GDM1 (cell line): ENCODE measurements at places on chromosomes 4 and X.

GRCh38 chrX:34300871-34301270, 168.8 kb upstream of the FAM47A start:
- DNase-seq = no peak

DNA sequence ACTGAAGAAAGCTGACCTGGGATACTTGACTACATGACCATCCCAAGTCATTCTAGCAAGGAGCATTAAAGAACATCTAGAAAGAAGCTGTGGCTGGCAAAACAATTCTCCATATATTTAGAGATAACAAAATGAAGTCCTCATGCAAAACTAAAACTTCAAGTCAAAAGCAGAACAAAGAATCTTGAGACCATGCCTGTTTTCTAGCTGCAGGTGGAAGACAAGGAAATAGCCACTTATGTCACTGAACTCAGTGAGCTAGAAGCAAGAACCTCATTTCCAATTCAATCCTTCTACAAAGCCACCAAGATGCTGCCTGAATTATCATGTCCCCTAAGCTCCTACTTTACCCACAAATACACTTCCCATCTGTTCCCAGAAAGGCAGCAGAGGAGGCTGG, 13.8 kb downstream of the USP46 start:
- no peak for DNase-seq

DNA sequence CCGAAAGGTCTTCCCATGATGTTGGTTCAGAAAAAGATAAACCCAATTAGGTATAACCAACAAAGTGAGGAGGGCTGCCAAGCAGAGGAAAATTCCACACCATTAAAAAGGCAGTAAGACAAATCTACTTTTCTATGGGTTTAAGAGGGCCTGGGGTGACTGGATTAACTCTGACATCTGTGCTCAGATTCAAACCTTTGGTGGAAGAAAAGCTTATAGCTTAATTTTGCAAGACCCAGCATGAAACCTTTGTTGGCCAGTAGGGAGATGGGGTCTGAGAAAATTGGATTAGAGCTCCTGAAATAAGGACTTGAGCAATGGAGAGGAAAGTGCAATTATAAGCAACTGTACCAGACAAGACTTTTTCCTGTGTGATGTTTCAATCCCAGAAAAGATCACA, 104.2 kb downstream of the KDR start:
- DNase-seq = no peak

DNA sequence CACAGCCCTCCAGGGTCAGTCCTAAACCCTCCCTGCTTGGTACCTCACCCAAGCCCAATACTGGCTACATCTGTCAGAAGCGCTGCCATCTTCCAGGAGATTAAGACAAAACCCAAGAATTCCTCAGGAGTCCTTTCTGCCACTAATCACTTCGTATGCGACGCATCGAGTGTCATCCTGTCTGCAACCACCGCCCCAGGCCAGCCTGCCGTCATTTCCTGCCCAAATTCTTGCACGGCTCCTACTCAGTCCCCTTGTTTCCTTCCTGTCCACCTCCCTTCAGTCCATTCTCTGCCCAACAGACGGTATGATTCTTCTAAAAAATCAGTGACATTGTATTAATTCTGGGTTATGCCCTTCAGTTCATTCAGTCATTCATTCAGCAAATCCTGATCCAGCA, 113.6 kb downstream of the NFKB1 start:
- DNase-seq = no peak

DNA sequence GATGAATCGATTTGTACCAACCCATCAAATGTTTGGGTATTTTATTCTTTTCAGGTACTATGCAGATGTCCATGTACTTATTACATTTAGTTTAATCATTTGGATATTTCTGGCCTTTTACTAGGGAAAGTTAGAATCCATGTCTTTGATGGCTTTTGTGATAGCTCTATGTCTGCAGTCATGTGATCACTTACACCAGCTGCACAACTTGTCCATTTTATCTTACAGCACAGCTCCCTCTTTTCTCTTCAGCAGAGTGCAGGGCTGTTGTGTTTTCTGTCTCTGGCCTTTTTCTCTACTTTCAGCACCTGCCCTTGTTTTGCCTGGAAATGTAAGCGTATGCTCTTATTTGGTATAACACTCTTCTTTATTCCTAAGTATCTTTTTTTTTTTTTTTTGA, 30.6 kb downstream of the WWC2 start:
- DNase-seq = no peak

- DNase-seq = no peak
Observed at GRCh38 chr4:8470451-8471024, 30.0 kb downstream of the TRMT44 start.

DNA sequence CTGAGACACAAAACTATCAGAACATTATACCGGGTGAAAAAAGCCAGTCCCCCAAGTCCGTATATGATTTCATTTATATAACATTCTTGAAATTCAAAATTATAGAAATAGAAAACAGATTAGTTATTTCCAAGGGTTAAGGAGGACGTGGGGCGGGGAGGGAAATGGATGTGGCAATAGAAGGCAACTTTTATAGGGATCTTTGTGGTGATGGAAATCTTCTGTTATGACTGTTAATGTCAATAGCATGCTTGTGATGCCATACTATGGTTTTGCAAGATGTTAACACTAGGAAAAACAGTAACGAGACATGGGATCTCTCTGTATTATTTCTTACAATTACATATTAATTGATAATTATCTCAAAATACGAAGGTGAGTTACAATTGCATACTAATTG, 96.4 kb downstream of the LNX1 start:
- DNase-seq = no peak

DNA sequence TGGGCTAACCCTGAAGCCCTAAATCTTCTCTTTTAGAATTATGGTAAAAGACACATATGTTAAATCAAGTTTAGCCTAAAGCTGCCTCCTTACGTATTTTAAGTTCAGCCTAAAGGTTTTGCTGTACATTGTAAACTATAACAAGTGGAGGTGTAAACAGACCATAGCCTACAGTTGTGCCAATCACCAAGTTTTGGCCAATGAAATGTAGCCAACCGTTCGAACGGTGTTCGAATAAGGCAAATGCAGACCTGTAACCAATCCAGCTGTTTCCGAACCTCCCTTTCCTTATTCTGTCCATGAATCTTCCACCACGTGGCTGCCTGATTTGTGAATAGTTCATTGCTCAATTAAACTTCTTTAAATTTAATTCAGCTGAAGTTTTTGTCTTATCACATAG, 52.1 kb upstream of the TBC1D9 start:
- no peak for DNase-seq

- DNase-seq = no peak
Observed at GRCh38 chr4:104494822-104495559, at the start of gene CXXC4. Gene CXXC4 (minus strand): TSS chr4:104494894. CDS start chr4:104491802, 3,092 bp downstream.

GRCh38 chr4:100983426-100983825, 363.9 kb downstream of the PPP3CA start:
- DNase-seq = no peak

DNA sequence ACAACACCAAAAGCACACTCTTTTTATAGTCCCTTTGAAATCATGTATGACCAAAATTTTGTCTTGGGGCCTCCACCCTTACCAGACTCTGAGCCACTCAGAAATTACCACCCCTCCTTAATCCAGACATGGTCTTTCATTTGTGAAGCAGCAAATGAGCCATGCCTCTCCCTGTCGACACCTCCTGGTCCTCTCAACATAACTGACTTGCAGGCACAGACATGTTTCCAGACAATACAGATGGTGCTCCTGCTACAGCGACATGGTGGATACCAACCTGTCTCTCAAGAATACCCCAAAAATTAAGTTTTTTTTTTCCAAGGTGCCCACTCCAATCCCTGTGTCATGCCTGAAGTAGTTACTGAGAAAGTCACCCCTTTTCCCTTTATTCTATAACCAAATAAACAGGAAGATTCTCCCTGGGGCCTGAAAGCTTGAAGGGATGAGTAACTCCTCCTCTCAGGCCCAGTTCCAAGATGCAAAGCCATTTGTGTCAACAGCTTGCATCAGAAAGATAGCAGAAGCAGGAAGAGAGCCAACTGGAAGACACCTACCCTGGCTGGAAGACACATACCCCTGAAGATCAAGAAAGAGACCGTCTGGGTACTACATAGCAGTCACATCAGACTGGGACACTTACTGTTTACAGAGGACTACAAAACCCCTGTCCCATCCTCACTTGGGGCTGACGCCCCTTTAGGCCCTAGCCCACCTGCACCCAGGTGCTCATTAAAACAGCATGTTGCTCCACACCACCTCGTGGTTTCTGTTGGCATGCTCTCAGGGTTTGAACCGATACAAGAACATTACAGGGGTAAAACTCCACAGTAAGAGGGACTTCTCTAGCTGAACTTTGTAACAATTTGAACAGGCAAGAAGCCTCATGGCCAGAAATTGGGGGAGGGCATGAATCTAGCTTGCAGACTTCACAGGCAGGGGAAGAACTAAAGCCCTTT, 5.5 kb upstream of the UGT2B17 start:
- DNase-seq = no peak

GRCh38 chr4:82261084-82261483, 112.7 kb downstream of the HNRNPD start:
- DNase-seq = no peak

GRCh38 chr4:22850630-22851029, 157.9 kb downstream of the GBA3 start:
- no peak for DNase-seq
